Motor neuron (in vitro differentiated cells): ENCODE measurements at places on chromosomes 11 and 22. TPM values are rescaled to one million over a fixed set of nuclear protein-coding genes. Genes with fewer than 3 reads are reported as not detected.

GRCh38 chr22:46672731-46673130 lies 52.5 kb downstream of the GRAMD4 start:
- ATAC-seq: no peak

GRCh38 chr11:96424693-96425092 lies 34.9 kb downstream of the JRKL start:
- no peak for ATAC-seq

GRCh38 chr11:29293825-29294224 lies 723.0 kb downstream of the KCNA4 start:
- ATAC-seq: no peak

DNA sequence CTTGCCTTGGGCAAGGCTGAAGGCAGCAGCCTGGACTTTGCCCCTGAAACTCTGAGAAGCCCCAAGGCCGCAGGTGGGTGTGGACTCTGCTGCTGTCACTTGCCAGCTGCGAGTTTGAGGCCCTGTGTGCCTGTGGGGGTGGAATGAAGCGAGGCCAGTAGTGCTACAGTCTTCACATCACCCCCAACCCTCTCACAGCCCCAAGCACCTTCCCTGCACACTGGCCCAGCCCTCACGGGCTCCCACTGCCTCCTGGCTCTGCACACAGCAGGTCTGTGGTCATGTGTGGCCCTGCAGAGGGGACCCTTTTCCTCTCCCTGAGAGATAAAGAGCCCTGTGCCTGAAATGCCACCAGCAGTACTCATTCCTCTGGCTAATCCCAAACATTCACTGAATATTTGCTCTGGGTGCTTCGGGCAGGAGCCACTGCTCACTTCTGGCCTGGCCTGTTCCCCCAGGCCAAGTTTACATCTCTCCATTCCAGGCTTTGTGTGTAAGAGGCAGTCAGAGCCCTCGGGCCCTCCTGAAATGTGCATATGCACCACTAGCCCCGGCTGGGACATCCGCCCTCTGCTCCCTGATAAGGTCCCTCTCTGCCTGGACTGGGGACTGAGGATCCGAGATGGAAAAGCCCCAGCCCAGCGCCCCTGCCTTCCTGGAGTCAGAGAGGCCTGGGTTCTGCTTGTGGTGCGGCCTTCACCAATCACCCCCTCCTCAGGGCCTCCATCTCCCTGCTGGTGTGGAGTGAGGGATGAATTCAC lies 17.7 kb downstream of the MGAT3 start:
- peak; percentile 83 for ATAC-seq

DNA sequence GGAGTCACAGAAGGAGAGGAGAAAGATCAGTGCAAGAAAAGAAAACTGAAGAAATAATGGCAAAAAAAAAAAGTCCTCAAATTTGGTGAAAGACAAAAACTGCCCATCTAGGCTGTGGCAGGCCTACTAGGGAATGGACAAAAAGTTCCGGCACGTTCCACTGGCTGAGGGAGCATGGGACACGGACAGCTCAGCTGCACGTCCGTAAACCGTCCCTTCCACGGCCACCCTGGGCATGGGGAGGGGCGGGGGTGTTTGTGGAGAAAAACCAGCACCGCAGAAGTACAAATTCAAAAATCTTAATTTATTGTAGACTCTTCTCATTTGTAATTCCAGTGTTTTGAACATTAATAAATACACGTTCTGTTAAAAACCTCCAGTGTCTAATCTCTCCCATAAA lies 25.4 kb downstream of the TRMU start:
- ATAC-seq: no peak

- no peak for ATAC-seq
Observed at GRCh38 chr22:36252754-36253522, at the start of gene APOL1. Gene APOL1, plus strand, starts transcription at chr22:36253133. Its CDS starts 1,823 bp downstream, at chr22:36254956.

DNA sequence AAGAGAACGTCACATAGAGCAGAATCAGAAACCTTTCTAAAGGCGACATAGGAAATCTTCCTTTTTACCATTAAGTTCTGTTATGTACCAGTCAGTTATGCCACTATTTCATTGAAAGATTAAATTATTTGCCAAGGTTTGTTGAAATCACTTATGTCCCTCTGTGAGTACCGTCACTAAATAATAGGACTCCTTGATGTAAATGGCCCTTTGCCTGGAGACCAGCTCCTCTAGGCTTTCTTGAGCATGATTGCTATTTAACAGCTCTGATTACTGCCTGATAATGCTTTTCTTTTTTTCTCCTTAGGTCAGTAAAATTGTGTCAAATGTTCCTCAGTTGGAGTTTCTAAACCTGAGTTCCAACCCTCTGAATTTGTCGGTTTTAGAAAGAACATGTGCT lies 29.3 kb downstream of the TBCEL start:
- no peak for ATAC-seq

GRCh38 chr11:123139206-123139605 lies 55.8 kb downstream of the CLMP start:
- no peak for ATAC-seq

GRCh38 chr11:69211920-69212797 lies 56.4 kb downstream of the SMIM38 start:
- ATAC-seq: peak; percentile 14

GRCh38 chr22:17705951-17706900 lies 67.7 kb downstream of the BCL2L13 start:
- ATAC-seq: peak; percentile 82

- ATAC-seq: peak; percentile 91
Observed at GRCh38 chr11:16981651-16982194, 32.5 kb downstream of the PLEKHA7 start.

DNA sequence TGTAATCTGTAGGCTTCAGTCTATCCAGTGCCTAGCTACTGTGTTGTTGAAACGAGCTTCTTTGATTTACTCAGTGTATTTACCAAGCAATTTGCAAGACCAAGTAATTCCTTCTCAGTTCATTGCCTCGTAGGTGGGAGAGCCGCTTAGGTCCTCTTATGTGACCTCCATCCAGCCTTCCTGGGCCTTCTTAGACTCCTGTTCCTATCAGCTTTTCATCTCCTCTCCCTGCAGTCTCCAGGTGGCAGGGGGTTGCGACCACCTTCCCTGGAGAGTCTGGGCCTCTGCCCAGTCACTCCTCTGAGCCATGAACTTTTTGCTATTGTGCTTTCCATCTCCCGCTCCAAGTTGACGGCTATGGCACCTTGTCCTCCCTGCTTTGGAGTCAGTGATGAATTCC lies 251.8 kb downstream of the KIRREL3 start:
- no peak for ATAC-seq

- no peak for ATAC-seq
Observed at GRCh38 chr11:105696000-105696399, 86.1 kb downstream of the GRIA4 start.

GRCh38 chr11:133053124-133053776 lies 479.1 kb downstream of the OPCML start:
- no peak for ATAC-seq

GRCh38 chr11:86414032-86414431 lies 39.3 kb downstream of the CCDC81 start:
- no peak for ATAC-seq

GRCh38 chr22:36771356-36772063 lies 4.4 kb downstream of the IFT27 start:
- ATAC-seq: no peak

- peak; percentile 61 for ATAC-seq
Observed at GRCh38 chr11:103326070-103326794, 217.0 kb downstream of the DYNC2H1 start.

GRCh38 chr11:14713496-14714244 lies 70.1 kb downstream of the PDE3B start:
- ATAC-seq: no peak

DNA sequence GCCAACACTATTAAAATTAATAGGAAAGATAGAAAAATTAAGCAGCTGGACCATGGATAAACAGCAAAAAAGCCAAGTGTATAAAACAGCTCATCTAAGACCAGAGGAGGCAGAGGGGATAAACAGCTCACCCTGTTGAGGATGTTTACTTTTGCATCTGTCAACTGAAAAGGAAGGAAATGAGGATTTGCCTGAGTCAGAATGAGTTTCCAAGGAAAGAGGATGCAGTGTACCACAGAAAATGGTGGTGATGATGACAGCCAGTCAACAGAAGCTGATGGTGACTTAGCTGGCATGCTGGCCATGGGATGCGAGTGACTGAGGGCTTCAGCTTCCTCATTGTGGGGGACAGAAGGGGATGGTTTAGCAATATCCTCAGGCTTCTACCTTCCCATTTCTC lies 183.5 kb downstream of the KIRREL3 start:
- ATAC-seq: no peak

DNA sequence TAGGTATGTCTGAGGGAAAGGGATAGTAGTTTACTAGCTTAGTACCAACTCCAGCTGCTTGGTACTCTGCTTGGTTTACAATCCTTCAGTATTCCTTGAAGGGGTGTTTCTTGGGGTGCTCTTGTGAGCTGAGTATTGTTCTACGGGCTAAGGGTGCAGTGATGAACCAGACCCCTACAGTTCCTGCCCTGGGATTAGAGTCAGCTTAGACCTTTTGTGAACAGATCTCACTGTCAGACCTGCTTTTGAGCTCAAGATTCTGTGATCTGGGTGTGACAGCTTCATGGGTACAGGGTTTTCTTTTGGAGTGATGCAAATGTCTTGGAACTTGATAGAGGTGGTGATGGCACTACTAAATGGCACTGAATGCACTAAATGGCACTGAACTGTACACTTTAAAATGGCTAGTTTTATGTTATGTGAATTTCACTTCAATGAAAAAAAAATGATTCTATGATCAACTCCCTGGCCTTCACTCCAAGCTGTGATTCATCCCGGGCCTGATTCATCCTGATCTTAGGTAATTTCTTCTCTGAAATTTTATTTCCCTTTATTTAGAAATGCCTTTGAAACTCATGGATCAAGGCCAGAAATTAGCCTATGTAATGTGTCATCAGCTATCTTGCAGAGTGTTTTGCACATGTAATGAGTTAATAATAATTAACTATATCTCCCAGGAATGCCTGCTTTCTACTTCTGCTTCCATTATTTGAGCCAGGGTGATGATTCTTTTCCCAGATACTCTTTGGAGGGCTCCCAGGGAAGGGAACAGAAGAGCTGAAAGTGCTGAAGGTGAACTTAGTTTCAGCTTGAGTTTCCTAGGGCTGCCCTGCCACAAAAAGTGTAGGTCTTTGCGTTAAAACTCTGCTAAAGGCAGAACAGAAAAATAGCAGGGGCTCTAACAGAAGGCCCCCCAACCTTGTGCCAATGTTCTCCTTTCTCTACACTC lies 87.9 kb downstream of the NCAM1 start:
- ATAC-seq: peak; percentile 66

DNA sequence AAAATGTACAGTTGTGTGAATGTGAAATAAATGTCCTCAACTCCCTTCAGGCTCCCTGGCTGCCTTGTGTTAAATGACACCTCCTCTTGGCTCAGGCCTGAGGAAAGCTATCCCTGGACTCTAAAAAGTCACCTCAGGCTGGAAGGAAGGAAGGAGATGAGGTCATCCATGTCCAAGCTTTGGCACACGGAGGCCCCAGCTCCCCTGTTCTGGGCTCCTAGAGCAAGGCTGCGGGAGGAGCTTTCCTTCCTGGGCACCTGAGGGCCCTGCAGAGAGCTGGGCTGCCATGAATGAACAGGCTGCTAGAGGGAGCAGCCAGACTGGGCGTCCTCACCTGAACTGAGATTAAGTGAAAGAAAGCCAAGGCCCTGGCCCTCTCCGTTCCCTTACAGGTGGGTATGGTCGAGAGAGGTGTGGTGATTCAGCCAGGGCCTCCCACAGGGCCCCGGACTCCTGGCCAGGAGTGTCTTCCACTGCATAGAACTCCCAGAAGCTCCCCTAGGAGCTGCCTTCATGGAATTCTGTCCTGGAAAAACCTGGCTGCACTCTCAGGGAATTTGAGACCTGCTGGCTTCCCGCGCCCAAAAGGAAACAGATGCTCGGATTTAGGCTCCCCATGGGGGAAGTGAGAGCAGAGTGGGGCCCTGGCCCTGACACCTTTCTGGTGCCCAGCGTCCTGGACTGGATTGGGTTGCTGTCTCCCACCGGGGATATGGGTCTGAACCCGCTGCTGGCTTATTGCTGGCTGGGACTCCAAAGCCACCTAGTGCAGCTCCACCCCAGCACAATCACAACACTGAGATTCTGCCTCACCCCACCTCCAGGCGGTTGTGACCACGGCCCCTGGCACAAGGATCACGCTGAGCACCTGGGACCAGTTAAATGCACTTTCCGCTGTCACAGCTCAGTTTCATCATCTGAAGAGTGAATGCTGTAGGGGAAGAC lies 22.2 kb downstream of the MYBPC3 start:
- peak; percentile 70 for ATAC-seq

GRCh38 chr11:91497847-91498246 lies 726.8 kb upstream of the FAT3 start:
- no peak for ATAC-seq

DNA sequence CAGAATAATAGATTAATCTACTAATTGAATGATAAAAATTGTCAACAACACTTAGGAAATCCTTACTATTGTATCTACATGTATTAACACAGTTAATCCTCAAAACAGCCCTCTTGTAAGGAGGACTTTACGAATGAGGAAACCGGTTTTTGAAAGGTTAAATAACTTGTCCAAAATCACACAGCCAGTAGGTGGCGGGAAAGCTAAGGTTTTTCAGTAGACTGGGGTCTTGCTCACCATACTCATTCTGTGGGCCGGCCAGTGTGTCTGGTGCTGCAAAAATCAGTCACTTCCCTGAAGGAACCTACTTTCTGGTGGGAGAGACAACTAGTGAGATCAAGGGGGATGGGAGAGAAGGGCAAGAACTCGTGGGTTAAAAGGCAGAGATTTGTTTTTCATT lies 3.8 kb downstream of the DCPS start:
- ATAC-seq: no peak

GRCh38 chr11:124768914-124769313 lies 6.8 kb upstream of the ESAM start:
- ATAC-seq: no peak

DNA sequence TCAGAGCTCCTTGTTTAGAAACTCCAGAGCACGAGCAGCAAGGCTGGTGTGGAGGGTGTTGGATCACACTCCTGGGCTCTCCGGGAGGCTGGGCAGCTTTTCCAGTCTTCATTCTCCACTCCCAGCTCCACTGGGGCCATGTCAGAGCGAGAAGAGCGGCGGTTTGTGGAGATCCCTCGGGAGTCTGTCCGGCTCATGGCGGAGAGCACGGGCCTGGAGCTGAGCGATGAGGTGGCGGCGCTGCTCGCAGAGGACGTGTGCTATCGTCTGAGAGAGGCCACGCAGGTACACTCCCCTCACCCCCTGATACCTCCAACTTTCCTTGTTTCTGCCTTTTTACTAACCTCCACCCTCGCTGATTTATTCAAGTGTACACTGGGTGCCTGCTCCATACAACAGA lies 4.5 kb downstream of the TAF6L start:
- no peak for ATAC-seq

GRCh38 chr11:116457336-116458007 lies 315.3 kb downstream of the BUD13 start:
- no peak for ATAC-seq

EIF3M gene
- 271 and 280 TPM in 2 replicates for total RNA-seq

MS4A12 gene
- total RNA-seq: not detected in 2 replicates

OVCH2 gene
- total RNA-seq: 0.56 and 2.4 TPM in 2 replicates

WNT7B gene
- total RNA-seq: 0.38 and 0.56 TPM in 2 replicates

DERL3 gene
- 9.5 and 10.6 TPM in 2 replicates for total RNA-seq

GGTLC3 gene
- not detected in 2 replicates for total RNA-seq

USH1C gene
- 0.11 and 0.19 TPM in 2 replicates for total RNA-seq

CALCB gene
- 13.9 and 15.7 TPM in 2 replicates for total RNA-seq

RIC3 gene
- 34.7 and 42.2 TPM in 2 replicates for total RNA-seq

A4GALT gene
- total RNA-seq: 0.65 and 0.75 TPM in 2 replicates

CD3D gene
- total RNA-seq: 0.44 TPM in 1 of 2 replicates, not detected in the other

NXPE1 gene
- total RNA-seq: 0.36 and 0.93 TPM in 2 replicates

MMP13 gene
- total RNA-seq: not detected in 2 replicates

SH3BP1 gene
- 1.8 and 2.1 TPM in 2 replicates for total RNA-seq

PGM2L1 gene
- total RNA-seq: 36.4 TPM in 2 replicates

ARHGAP8 gene
- 1.4 and 1.9 TPM in 2 replicates for total RNA-seq

TMEM45B gene
- total RNA-seq: 0.11 and 0.25 TPM in 2 replicates
